ENCODE measurements at places on chromosomes 7 and 10. TPM values are rescaled to one million over a fixed set of nuclear protein-coding genes. Genes with fewer than 3 reads are reported as not detected.

The EPHB4 gene
- 8.9 TPM for total RNA-seq

The TET1 gene
- 1.5 TPM for total RNA-seq

The RBP4 gene
- not detected for total RNA-seq

The MMD2 gene
- not detected for total RNA-seq

The CNNM1 gene
- 0.17 TPM for total RNA-seq

The IDI2 gene
- total RNA-seq = not detected

The MKX gene
- total RNA-seq = not detected

The ZNF853 gene
- 2.7 TPM for total RNA-seq

The GBX1 gene
- not detected for total RNA-seq

All from CD4-positive, alpha-beta T cell (primary cell).